ENCODE measurements at places on chromosomes 7 and 10.

GRCh38 chr10:133045556-133046389 is 42.0 kb upstream of the ADGRA1 start:
- DNase-seq = no peak

- no peak for DNase-seq
Observed at GRCh38 chr7:96931891-96932290, 73.5 kb upstream of the DLX6 start.

GRCh38 chr7:107937531-107937930 is 46.5 kb downstream of the DLD start:
- no peak for DNase-seq

GRCh38 chr7:4682621-4683042 is 537 bp downstream of the FOXK1 start:
- peak; percentile 54 for DNase-seq

GRCh38 chr10:113897693-113898618 is 43.5 kb downstream of the NHLRC2 start:
- peak; percentile 7 for DNase-seq

DNA sequence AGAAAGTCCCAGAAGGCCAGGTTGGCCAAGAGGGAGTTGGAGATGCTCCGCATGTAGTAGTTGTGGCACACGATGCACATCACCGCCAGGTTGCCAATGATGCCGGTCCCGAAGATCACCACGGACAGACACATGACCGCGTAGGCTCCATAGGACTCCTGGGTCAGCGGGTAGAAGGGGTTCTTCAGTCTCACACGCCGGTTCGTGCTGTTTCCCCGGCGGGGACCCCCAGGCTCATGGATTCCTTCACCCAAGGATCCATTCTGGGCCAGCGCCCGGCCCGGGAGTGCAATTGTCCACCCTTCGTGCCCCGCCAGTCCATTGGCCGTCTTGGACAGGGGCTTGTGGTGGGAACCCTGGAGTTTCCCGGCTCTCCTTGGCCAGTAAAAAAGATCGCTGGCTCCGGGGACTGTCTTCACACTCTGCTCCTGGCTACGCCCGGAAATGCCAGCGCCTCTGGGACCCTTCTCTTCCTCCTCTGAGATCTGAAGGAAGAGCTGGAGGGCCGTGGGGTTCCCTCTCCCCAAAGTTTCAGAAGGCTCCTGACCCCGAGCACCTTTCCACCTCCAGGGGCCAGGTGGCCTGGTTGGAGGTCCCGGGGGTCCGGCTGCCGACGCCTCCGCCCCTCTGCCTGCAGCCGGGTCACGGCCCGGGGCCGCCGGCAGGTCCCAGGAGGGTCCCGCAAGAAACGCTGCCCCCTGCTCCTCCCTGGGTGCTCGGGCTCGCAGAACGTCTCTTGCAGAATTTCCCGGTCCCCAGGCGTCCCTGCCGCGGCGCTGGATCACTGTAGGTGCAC is 1.3 kb downstream of the GPR37 start:
- no peak for DNase-seq

DNA sequence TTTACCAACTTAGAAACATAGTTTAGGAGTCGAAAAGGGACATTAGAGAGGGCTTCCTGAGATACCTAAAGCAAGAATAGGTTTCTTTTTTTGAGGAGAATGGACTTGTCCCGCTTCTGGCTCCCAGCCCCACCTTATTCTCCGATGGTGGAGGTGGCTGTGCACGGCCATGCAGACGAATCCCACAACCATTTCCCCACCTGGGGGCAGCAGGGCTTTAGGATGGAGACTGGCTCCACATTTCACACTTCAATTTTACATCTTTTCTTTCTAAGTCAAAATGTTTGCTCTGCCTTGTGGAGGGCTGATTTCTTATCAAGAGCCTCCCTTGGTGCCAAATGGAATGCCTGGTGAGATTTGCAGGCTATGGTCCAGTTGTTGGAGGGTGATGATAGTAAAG is 118.5 kb downstream of the GLRX3 start:
- no peak for DNase-seq

DNA sequence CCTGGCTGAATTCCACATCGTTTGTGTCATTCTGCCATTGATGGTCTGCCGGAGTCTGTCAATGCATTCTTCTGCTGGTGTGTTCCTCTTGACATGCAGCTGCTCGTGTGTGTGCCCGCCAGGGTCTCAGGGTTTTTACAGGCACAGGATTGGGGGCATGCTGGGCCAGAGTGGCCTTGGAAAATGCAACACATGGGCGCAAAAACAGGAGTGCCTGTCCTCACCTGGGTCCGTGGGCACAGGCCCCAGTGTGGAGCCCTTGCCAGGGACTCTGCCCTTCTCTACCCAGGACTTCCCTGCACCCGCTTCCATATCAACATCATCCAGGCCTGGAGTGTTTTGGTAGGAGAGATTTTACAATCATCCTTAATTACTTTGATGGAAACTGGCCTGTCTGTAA is 340.7 kb downstream of the KIF20B start:
- no peak for DNase-seq

DNA sequence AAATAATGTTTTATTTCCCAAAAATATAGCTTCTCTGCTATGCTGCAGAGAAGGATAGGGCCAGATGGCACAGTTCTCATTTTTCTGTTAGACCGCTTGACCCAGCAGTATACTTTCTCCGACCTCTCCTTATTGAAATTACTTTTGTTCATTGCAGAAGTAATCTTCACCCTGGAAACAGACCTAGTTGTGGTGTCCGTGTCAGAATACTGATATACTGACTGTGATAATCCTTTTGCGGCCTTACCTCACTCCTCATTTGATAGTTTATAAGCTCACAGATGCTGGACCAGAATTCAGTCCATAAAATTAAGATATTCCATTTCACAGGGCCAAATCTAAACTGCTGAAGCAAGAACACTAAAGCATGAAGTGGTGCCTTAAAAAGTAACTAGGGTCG is 260.6 kb upstream of the DKK1 start:
- no peak for DNase-seq

DNA sequence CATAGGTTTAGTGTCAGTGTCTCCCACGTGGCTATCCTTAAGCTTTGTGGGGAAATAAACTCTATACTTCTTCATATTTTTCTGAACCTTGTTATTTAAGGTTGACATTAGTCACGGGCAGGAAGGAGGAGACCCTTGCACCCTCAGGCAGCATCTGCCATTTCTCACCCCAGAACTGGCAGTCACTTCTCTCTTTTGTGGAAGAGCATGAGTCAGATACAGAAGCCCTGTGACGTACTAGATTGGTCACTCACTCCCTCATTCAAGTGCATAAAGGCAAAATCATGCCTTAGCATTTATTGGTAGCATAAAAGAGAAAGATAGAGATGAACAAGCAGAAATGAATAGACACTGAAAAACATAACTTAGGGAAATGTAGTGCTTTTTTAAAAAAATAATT is 206.0 kb upstream of the MDFIC start:
- DNase-seq = no peak

- no peak for DNase-seq
Observed at GRCh38 chr7:86913709-86914108, 145.7 kb downstream of the ELAPOR2 start.

DNA sequence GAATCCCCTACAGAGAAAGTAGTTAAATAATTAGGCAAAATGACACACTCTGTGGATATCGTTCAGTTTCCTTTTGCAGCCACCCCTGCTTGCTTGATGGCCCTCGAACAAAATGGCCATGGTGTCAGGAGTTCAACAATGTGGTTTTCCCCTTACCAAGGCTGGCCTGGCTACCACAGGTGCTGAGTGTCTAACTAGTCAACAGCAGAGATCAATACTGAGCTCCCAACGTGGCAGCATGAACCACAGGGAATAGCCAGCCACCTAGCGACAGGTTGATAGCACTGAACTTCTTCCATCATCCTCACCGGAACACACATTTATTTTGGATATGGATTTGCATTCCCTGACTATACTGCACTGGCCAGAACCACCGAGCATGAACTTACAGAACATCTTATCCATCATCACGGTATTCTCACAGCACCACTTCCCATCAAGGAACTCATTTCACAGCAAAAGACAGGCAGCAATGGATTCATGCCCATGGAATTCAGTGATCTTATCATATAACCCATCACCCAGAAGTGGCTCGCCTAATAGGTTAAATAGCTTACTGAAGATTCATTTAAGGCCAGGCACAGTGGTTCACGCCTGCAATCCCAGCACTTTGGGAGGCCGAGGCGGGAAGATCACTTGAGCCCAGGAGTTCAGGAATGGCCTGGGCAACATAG is 6.3 kb downstream of the C10orf67 start:
- DNase-seq = peak; percentile 23

DNA sequence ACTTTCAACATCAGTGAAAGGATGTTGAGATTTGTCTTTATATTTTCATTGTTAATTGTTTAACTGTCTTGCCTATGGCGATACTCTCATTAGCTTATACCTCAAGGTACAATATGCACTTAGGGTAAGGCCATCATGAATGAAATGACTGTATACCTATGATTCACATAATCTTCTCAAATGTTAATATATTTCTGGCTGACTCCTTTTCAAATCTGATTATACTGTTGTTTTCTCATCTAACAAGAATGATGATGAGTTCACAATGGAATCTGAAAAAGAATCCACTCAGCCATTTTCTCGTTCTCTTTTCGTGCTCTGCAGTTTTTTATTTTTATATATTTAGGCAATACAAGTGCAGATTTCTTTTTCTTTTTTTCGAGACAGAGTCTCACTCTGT is 159.1 kb downstream of the ARHGAP12 start:
- no peak for DNase-seq

DNA sequence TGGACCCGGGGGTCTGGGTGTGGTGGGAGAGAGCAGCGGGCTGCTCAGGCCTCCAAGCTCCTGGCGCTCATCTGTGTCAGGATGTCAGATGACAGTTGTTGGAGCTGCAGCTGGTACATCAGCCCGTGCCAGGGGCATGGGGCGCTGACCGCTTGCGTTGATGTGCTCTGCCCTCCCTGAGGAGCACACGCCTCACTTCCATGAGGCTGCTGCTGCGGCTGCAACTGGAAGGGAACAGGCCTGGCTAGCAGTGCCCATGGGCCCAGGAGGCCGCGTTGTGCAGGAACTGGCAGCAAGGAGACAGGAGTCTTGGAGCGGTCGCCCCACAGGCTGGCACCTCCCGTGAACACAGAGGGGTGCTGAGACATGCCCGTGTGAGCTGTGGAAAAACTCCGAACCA is 361.3 kb upstream of the MKI67 start:
- no peak for DNase-seq

- DNase-seq = no peak
Observed at GRCh38 chr10:131996466-131997365, 15.0 kb upstream of the BNIP3 start.

- DNase-seq = no peak
Observed at GRCh38 chr7:64653721-64654401, 12.1 kb upstream of the ZNF107 start.

DNA sequence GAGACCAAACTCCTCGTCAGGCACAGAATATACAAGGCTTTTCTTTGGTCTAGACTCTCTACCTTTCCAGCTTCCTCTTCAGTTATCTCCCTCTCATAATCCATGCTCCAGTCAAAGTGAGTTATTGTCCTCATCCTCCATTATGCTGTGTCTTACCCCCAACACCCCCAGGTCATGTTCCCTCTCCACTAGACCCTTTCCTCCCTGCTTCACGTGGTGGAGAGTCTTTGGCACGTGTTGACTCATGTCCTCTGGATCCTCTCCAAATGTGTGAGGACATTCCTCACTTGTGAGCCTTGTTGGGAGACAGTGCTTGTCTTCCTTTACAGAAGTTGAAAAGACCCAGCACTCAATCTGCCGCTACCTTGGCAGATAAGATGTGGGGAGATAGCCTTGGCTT is 36.0 kb upstream of the DLD start:
- no peak for DNase-seq

DNA sequence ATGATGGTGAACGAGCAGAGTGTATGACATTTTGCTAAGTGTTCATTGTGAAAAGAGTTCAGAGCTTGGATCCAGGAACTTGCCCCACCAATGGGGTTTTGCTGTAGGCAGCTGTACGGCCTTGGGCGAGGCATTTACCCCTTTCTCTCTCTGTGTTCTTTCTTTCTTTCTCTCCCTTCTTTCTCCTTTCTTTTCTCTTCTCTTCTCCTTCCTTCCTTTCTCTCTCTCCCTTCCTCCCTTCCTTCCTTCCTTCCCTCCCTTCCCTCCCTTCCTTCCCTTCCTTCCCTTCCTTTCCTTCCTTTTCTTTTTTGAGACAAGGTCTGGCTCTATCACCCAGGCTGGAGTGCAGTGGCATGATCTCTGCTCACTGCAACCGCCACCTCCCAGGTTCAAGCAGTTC is 45.3 kb upstream of the KMT2C start:
- DNase-seq = no peak

GRCh38 chr10:96835899-96836298 is 3.8 kb downstream of the LCOR start:
- DNase-seq = no peak

GRCh38 chr10:44249490-44249889 is 135.4 kb downstream of the CXCL12 start:
- DNase-seq = no peak

- DNase-seq = no peak
Observed at GRCh38 chr7:48458701-48459524, 287.7 kb downstream of the ABCA13 start.

DNA sequence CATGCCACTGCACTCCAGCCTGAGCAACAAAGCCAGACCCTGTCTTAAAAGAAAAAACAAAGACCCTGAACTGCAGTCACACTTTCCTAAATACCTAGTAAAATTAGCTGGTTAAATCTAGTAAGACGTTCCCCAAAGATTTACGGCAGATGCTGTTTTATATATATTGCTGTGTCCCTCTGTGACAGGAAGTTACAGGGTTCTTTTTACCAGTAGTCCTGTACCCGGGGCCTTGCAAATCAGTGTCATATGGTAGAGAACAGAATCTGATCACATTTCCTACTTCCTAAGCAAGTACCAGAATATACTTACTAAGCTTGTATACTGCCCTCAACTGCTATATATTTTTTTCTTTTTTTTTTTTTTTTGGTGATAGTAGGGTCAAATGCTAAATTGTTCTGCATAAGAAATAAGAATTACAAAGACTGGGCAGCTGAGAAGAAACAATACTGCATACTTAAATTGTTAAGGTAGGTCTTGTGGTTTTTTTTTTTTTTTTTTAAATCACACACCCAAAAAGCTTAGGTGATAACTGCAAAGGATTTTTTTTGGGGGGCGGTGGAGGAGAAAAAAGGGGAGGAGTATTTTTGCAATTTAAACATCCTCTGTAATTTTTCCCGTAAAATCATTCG is 27.3 kb upstream of the KMT2E start:
- DNase-seq = no peak

DNA sequence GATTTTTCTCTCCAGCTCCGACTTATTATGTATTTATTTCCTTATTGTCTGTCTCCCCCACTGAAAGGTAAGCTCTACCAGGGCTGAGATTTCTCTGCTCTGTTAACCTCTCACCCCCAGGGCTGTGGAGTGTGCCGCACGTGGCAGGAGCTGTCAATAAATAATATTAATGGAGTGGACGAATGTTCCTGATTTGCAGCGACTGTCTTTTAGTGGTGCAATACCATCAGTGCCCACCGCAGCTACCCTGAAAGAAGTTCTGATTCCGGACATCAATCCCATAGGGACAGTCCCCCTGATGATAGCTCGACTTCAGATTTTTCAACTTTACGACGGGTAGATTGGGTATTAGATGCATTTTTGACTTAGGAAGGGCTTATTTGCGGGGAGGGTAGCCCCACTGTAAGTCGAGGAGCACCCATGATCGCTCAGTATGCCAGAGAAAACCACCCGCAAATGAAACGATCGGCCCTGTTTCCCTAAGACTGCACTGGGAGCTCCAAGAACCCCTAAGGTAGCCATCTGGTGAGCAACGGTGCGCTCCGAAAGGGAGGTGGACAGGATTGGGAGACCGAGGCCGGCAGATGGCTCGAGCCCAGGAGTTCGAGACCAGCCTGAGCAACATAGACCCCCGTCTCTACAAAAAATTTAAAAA is 986 bp upstream of the PPP2R2D start:
- DNase-seq = peak; percentile 24

- DNase-seq = no peak
Observed at GRCh38 chr10:103273041-103273441, 3.9 kb upstream of the INA start.
